Endodermal cell (in vitro differentiated cells): ENCODE measurements at places on chromosomes 12 and 14.

GRCh38 chr14:80523518-80524117 lies 312.3 kb upstream of the DIO2 start:
- no peak for DNase-seq

GRCh38 chr14:52269982-52270381 lies 2.5 kb downstream of the PTGDR start:
- DNase-seq: no peak

DNA sequence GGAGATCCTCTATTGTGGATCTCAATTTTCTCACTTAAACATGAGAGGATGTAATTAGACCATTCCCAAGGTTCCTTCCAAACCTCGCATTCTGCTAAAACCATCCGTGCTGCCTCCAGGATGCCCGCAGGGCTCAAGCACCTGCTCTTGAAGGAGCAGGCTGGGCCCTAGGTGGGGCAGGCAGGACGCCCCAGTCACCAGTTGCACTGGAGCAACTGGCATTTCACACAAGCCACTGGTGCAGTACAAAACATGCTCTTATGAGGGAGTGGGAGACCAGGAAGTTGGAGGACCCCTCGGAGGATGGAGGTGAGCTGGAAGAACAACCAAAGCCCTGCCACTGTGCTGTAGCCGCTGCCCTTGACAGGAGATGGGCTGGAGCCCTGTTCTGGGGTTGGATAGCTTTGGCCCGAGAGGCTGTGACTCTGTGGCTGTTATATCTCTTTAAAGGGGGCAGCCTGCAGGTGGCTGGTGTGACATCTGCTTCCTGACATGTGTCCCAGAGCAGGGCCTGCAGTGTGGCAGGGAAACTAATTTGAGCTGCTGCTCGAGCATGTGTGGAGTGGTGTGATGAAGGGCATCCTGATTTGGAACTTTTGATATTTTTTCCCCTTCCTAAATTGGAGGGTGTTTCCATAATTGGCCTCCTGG lies 122.2 kb downstream of the CRACR2A start:
- DNase-seq: no peak

DNA sequence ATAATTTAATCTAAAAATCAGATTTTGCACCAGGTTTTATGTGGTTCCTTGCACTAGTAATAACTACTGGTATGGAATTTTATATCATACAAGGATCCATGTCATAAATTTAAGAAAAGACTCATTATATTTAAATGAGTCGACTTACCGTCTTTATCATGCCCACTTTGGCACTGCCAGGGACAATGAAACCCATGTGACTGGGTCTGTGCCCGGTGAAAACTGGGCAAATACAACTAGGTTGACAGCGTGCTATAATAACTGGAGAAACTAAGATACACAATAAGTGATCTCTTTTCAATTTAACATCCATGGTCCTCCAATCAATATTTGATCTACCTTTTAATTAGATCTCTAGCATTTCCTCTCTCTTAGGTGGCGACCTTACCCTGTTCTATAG lies 64.5 kb downstream of the ACADS start:
- DNase-seq: no peak

GRCh38 chr14:26252176-26252575 lies 345.7 kb downstream of the NOVA1 start:
- DNase-seq: no peak

- DNase-seq: no peak
Observed at GRCh38 chr12:28192125-28192524, 1.9 kb downstream of the CCDC91 start.

GRCh38 chr14:78401866-78402265 lies 231.7 kb downstream of the NRXN3 start:
- no peak for DNase-seq

GRCh38 chr12:130031571-130032189 lies 127.9 kb upstream of the TMEM132D start:
- peak; percentile 99 for DNase-seq

GRCh38 chr14:68466491-68466977 lies 326.3 kb downstream of the ZFP36L1 start:
- no peak for DNase-seq

- DNase-seq: no peak
Observed at GRCh38 chr14:33332497-33332896, 393.8 kb downstream of the NPAS3 start.

DNA sequence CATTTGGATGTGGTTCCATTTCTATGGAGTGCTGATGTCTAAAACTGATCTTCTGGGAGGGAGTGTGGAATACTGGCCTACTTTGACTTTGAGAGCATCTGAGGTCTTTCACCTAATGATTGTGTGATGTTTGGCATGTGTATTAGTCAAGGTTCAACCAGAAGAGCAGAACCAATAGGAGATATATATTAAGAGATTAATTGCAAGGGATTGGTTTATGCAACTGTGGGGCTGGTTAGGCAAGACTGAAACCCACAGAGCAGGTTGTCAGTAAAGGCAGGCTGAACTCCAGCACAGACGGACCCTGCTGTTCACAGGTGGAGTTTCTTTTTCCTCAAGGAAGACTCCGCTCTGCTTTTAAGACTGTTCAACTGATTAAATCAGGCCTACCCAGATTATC lies 11.6 kb downstream of the BMAL2 start:
- DNase-seq: no peak

DNA sequence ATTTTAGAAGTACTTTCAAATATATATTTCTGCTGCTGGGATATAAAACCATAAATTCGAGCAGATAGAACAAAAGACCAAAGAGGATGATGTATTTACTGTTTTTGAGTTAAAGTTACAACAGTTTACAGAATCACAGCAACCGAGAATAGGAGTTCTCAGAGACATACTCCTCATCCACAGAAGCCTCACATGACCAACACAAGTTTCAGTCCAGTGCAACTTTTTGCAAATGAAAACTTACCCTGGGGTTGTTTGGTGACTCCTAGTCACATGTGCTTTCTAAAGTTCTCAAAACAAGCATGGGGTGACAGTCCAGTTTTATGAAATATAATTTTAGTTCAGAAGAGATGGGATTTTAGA lies 117.1 kb downstream of the PRKCH start:
- no peak for DNase-seq

- no peak for DNase-seq
Observed at GRCh38 chr12:126570566-126570965, 1505.3 kb downstream of the AACS start.

DNA sequence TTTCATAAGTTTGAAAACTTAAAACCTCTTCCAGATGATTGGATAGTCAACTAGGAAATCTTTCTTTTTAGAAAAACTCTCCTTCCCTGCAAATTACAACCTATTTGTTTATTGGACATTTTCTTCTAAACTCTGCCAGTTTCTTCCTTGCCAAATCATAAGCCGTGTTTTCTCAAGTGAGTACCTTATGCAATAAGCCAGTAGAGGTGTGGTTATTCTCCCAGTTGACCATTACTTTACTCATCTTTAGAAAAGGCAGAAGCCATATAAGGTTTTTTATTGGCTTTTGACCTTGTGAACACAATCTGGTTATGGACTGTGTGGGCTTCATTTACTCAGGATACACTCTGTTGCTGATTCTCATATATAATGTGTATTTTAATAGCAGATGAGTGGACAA lies 14.6 kb downstream of the ACTR6 start:
- DNase-seq: no peak

DNA sequence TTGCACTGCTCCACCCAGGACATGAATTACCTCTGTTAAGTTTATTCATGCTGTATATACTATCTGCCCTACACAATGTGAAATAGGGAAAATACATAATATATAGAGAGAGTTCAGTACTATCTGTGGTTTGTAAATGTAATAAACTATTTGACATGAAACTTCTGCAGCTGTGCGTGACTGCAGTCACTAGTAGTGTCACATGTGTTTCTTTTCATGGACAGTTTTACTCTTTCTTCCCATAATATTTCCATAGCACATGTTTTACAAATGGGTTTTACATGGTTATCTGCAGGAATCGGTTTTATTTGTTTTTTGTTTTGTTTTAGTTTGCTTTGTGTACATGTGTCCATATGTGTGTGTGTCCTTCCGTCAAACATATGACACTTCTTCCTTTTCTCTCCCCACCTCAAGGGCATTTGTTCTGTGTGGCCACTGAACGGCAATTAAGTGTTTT lies 1644.1 kb upstream of the FLRT2 start:
- DNase-seq: no peak

GRCh38 chr14:99544991-99545390 lies 59.0 kb downstream of the CCDC85C start:
- DNase-seq: no peak

GRCh38 chr12:111408686-111409402 lies 3.1 kb downstream of the SH2B3 start:
- no peak for DNase-seq

GRCh38 chr12:47930634-47931033 lies 25.8 kb upstream of the VDR start:
- peak; percentile 40 for DNase-seq

DNA sequence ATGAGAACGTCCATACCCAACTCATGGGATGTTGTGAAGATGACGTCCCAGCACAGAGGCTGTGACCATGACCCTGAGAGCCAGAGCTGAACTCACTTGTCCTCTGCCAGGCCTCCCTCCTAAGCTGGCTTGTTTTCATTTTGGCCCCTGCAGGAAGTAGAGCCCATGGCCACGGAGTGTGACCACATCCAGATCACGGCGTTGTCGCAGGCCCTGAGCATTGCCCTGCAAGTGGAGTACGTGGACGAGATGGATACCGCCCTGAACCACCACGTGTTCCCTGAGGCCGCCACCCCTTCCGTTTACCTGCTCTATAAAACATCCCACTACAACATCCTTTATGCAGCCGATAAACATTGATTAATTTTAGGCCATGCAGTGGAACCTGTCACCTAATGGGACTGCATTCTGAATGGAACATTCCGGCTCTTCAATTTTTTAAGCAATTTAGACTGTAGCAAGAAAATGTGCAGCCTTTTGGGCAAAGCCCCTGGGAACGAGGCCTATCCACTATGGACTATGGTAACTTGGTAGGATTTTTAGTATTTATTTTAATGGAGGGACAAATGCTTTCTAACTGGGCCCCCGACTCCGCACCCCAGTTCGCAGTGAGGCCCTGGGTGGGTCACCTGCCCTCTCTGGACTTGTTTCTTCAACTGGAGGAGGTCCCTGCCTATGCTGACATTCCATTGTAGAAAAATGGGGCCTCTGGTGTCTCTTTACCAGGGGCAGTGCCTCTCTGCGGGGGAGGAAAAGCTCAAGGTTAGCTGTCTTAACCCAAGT lies 19.6 kb downstream of the OTUB2 start:
- peak; percentile 17 for DNase-seq

GRCh38 chr14:47425302-47425701 lies 250.1 kb downstream of the MDGA2 start:
- no peak for DNase-seq

- DNase-seq: no peak
Observed at GRCh38 chr12:133023566-133023965, 13.7 kb upstream of the ZNF84 start.

DNA sequence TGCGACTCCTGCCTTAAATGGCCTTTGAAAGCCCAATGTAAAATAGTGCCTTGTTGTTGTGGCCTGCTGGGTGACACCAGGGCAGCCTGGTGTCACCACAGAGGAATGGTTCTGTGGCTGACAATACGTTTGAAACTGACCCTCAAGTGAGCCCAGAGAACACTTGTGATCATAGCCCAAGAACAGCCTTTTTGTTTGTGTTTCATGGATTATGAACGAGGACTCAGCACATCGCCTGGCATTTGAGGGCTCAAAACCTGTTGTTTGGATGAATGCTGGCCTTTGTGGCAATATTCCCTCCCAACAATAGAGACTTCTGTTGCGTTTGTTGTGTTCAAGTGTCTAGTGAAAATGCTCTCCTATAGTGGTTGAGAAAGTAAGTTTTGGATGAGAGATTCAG lies 48.5 kb downstream of the TSPAN9 start:
- DNase-seq: no peak

- DNase-seq: no peak
Observed at GRCh38 chr12:27280412-27280811, 36.3 kb downstream of the STK38L start.

DNA sequence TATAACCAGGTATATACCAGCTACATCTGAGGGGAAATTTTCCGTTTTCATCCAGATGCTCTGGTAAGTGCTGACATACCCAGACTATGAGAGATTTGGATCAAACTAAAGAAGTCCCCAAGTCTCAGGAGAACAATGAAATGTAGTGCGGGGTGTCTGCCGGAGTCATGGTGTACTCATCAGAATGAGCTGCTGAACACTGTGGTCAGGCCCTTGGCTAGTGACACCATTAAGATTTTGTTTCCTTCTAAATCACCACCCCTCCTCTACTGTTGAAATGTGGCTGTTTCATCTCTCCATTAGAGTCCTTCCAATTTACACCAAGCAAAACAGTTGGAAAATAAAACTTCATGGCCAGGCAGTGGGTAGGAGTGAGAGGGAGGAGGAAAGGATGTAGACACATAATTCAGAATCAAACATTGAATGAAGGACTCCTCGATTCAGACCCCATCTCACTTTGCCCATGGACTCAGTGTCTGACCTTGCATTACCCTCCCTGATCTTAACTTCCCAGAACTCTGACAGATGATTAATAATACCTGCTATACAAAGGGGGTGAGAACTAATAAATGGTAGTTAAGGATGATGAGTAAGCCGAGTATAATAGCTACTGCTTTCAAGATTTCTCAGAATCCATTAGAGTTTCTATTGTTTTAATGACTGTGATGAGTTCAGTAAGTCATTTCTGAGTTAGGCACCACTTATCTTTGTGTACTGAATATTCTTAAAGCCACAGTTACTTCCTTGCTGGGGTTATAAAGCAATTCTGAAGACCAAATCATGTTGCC lies 127.4 kb downstream of the CRADD start:
- no peak for DNase-seq

- DNase-seq: peak; percentile 79
Observed at GRCh38 chr12:88052686-88053085, 23.5 kb upstream of the C12orf50 start.

- no peak for DNase-seq
Observed at GRCh38 chr12:49949866-49950265, 671 bp upstream of the AQP2 start.

DNA sequence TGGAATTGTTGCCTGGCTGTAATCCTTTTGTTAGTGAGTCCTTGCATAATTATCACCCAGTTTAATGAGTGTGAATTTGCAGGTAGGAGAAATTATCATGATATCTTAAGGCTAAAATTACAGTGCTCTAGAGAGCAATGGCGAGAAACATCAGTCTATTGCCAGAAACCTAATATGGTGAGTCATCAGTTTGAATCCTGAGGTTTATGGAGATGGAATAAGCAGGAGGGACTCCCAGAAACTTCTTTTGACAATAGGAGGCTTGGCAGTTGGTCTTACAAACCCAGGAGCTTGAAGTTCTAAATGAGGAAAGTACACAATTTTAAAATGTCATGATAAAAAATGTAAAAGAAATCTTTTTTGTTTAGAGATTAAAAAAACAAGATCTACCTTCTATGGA lies 31.5 kb upstream of the CRADD start:
- DNase-seq: no peak
